Stimulated activated CD4-positive, alpha-beta T cell treated with anti-CD3 and anti-CD28 coated beads, Interleukin-2, amount 100 ng/mL, for 4 hours (primary cell): ENCODE measurements at places on chromosomes 6 and 20.

DNA sequence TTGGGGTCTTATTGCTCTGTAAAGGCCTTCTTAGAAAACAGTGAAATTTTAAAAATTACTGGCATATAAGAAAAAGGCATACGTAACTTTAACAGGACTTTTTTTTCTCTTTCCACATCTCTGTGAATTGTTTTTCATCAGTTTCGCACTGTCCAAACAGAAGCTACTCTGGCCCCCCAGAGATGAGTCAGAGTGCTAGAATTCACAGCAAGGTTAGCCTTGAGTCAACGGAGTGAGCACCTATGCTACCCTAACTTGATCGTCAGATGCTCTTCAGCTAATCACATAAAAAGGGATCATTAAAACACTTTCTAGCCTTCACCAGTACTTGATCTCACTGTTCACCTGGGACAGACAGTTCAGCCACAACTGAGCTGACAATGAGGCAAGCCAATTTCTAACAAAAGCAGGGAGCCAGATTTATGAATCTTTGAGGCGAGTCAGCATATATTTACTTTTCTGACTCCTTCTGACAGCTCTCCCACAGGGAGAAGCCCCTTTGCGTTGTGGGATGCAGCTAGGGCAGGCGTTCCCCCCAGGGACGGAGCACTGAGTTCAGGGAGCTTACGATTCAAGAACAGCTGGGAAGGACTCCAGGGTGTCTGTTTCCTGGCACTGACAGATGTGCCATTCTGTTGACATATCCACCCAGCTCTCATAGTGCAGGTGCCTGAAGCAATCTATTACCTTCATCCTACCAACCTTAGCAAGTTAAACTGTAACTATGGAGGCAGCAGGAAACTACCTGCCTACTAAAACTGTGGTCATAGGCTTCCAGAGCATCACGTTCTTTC, 46.4 kb upstream of the SPDEF start:
- DNase-seq: no peak

DNA sequence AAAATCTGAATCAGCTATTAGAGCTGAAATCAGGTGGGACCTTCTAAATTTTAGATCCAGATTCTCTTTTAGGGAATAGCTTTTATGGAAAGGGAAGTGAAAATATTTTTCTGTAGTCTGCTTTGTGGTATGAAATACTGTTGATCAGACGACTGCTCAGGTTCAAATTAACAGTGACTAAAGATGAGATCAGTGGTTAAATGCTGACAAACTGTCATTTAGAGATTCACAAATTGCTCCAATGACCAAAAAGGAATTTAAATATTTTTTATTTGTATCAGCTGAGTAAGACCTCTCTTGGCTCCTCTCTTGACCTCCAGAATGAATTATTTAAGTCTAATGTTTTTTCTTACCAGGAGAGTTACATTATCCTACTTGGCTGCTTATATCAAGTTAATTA, 77.3 kb downstream of the KCNQ5 start:
- DNase-seq: no peak

DNA sequence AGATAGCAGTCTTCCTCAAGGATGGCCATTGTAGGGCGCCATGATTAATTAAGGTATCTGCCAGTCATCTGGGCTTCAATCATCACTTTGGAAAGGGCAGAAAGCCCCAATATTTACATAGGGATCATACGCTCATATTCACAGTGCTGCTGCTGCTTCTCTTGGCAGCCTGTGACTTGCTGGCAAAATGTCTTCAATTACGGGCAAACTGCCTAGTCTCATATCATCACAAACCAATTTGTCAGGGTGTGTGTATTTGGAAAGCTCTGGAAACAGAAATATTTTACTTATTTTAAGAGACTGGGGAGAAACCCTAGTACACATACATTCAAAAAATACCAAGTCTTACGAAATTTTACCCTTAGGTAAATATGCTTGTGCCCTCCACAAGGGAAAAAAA, 77.6 kb downstream of the SAMD5 start:
- no peak for DNase-seq

GRCh38 chr20:58523971-58524315, 8.7 kb upstream of the APCDD1L start:
- DNase-seq: no peak

DNA sequence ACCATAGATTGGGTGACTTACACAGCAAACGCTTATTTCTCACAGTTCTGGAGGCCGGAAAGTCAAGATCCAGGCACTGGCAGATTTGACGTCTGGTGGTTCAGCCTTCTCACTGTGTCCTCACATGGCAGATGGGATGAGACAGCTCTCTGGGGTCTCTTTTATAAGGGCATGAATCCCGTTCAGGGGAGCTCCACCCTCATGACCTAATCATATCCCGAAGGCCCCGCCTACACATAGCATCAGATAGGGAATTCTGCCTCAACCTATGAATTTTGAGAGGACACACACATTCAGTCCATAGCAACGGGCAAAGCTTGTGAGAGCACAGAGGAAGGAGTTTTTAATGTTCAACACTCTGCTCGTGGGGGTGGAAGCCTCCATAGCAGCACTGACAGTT, 27.5 kb downstream of the DAAM2 start:
- no peak for DNase-seq

- DNase-seq: no peak
Observed at GRCh38 chr6:90454836-90455427, 131.9 kb downstream of the MAP3K7 start.

GRCh38 chr6:113352029-113352801, 504.9 kb upstream of the MARCKS start:
- no peak for DNase-seq

- no peak for DNase-seq
Observed at GRCh38 chr6:136011475-136011874, 160.0 kb downstream of the PDE7B start.

DNA sequence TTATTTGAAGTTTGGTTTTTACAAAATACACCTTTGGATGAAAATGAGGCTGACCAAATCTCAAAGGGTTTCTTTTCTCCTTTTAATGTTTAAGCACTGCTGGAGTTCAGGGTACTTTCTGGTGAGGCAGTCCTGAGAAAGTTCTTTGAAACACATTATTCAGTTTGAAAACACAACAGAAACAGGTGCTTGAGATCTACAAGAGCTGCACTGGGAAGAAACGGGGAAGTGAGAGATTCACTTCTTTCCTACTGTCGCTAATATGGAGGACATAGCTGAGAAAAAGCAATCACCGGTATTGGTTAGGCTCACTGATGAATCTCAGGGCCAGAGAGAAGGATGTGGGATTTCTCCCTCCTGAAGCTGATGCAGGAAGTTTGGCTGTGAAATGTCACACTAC, 22.9 kb upstream of the TMEM170B start:
- no peak for DNase-seq

- no peak for DNase-seq
Observed at GRCh38 chr6:45626087-45626891, 248.6 kb upstream of the SUPT3H start.

DNA sequence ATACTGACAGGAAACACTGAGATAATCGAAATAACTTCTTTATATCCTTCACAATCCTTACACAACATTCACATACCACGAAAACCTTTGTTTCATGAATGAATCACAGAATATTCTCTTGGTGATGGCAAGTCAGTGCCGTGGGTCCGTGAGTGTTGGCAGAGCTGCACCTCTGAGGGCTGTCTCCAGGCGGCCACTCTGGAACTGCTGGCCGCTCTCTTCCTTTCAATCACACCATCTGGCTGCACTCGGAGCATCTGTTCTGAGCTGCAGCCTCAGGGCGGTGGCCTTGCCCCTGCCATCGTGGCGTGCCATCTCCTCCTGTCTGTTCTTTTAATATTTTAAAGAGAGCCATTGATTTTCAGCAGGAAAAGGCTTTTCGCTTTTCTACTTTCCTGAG, 129.4 kb upstream of the AFDN start:
- no peak for DNase-seq

- no peak for DNase-seq
Observed at GRCh38 chr20:59588236-59588855, 16.0 kb upstream of the PHACTR3 start.

- no peak for DNase-seq
Observed at GRCh38 chr20:7744411-7744810, 195.8 kb downstream of the HAO1 start.

- no peak for DNase-seq
Observed at GRCh38 chr6:139014945-139015344, 13.6 kb upstream of the ABRACL start.

GRCh38 chr6:147194652-147195411, 9.4 kb upstream of the STXBP5 start:
- DNase-seq: no peak

DNA sequence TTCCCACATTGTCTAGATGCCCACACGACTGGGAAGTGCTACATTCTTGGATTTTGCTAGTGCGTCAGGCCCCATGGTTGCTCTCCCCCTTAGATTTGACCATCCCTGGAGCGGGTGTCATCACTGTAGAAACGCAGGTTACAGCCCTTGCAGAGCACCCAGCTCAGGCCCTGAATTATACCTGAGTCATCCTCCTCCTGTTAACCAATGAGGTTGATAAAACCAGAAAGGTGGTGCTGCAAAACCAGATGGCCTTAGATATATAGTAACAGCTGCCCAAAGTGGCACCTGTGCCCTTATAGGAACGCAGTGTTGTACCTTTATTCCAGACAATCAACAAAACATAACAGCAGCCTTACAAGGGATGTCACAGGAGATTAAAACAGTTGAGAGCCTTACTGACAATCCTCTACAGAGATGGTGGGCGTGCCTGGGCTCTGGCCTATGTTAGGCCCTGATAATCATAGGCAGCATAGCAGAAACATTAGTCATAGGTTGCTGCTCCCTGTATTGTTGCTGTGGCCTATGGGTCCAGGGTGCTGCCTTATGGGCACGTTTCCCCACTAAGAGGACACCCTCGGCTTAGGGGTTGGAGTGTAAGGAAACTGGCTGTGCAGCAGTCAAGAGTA, 33.6 kb upstream of the HSF2 start:
- DNase-seq: no peak

DNA sequence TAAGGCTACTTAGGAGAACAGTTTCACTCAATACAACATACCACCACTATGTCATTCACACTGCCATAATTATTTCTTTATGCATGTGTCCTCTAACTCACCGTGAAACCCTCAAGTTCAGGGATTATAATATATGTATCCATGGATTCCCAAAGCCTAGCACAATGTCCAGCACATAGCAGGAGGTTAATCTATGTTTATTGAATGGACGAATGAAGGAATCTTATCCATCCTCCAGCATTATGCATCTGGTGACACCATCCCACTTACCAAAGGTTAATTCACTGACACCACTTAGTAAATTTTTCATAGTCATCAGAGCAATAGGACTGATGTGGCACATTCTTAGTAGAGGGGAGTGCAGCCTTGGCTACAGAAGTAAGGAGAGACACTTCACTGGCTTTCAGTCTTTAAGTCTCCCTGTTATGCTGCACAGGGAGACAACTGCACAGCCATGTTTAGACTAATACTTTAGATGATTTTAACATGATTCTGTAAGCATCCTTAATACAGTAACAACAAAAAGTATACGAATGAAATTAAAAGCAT, 49.7 kb downstream of the EPHA7 start:
- no peak for DNase-seq

DNA sequence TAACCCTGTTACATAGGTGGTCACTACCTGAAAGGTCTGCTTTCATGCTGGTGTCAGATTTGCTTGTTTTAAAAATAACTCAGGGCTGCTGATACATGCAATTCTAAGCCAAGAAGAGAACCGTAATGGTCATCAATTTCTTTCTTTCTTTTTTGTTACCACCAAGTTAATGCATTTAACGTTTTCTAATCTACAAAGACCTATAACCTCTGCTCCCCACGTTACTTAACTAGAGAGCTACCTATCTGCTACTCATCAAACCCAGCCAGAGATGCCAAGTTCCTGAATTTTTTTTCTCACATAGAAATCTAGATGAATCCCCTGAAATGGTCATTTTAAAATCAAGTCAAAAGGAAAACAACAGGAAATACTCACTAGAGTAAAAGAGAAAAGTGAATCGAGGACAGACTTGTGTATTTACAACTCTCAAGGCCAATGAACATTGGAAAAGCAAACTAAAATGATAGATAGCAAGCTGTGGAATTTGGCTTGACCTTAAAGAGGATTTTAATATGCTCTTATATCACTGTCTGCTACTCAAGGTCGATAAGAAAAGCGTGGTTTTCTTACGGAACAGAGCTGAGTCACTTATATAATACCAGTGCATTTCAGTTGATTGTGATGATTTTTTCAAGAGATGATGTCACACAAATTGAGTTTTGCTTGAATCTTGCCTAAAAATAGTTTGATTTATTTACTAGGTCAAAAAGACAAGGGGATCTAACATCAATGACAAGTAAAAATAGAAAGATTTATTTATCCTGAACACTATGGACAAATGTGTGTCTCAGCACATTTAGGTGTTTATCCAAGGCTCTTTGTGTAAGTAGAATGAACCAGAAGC, 67.9 kb downstream of the SGK1 start:
- DNase-seq: no peak

- no peak for DNase-seq
Observed at GRCh38 chr6:136774228-136775041, 17.8 kb downstream of the MAP3K5 start.

GRCh38 chr20:49501917-49502316, 19.4 kb upstream of the KCNB1 start:
- DNase-seq: no peak

DNA sequence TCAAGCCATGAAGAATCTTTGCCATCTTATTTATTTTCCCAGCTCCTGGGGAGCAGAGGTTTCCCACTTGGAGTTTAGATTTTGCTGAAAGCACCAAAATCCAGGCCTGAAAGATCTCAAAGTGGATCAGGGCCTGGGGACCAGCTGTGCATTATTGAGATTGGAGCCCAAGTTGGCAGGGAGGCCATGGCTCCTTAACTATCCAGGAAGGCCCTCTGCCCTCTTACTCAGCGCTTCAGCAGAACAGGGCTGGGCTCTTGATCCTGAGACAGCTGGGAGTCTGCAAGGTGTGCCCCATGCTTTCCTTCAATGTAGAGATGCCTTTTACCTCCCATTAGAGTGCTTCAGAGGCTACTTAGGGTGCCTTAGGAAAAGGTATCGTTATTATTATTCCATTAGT, 24.6 kb downstream of the FOXO3 start:
- no peak for DNase-seq

GRCh38 chr6:22637782-22638181, 68.4 kb downstream of the HDGFL1 start:
- no peak for DNase-seq

DNA sequence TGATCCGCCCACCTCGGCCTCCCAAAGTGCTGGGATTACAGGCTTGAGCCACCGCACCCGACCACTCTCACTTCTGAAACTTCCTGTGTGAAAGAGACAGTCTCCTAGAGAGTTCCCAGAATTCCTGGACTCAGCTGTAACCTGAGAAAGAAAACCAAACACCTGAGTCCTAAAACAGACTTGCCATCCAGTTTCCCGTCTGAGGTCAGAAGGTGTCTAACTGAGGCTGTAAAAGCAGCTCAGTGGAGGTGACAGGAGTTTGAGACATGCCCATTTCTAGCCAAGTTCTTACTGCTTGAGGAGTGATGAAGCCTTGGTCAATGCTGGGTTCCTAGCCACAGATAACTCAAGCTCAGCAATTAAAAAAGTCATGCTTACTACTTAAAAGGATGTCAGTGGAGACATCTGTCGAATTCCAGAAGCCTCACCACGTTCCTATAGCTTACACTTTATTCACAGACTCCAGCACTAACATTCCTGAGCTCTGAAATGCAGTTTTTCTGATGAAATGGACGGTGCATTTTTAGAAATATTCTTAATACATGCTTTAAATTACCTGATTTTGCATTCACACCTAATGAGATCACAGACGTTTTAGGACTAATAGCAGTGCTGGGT, 6.1 kb downstream of the UQCC2 start:
- DNase-seq: no peak
